ENCODE measurements at places on chromosomes 2 and 18.

DNA sequence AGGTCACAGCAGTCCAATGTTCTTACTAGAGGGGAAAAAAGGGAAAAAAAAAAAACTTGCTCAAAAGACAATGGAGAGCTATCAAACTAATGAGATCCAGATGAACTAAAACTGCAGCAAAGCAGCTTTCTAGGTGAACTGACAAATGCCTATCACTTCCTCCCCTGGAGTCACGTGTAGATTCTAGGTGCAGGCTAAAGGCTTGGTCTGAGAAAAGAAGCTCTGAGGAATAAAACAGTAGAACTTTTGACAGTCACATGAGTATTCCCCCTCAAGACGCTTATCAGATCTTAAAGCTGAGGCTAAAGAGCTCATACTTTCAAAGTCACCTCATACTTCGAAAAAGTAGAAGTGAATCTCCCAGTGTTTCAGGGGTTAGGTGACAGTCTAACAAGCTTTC, 42.3 kb downstream of the SMAD2 start:
- H3K4me3 ChIP-seq: no peak overlapping the region
- H3K27me3 ChIP-seq: no peaks in the 10 kb centered on the region
- DNase-seq: no peak
- H3K36me3 ChIP-seq: no peaks in the 10 kb centered on the region

GRCh38 chr2:3650140-3650920, 7.7 kb upstream of the ALLC start:
- no peak overlapping the region for H3K4me3 ChIP-seq
- H3K36me3 ChIP-seq: no peaks in the 10 kb centered on the region
- DNase-seq: no peak
- H3K27ac ChIP-seq: no peak overlapping the region

- no peaks in the 10 kb centered on the region for H3K27me3 ChIP-seq
- H3K4me1 ChIP-seq: no peaks in the 10 kb centered on the region
Measured at GRCh38 chr2:171889808-171890207, 4.2 kb downstream of the SLC25A12 start.

DNA sequence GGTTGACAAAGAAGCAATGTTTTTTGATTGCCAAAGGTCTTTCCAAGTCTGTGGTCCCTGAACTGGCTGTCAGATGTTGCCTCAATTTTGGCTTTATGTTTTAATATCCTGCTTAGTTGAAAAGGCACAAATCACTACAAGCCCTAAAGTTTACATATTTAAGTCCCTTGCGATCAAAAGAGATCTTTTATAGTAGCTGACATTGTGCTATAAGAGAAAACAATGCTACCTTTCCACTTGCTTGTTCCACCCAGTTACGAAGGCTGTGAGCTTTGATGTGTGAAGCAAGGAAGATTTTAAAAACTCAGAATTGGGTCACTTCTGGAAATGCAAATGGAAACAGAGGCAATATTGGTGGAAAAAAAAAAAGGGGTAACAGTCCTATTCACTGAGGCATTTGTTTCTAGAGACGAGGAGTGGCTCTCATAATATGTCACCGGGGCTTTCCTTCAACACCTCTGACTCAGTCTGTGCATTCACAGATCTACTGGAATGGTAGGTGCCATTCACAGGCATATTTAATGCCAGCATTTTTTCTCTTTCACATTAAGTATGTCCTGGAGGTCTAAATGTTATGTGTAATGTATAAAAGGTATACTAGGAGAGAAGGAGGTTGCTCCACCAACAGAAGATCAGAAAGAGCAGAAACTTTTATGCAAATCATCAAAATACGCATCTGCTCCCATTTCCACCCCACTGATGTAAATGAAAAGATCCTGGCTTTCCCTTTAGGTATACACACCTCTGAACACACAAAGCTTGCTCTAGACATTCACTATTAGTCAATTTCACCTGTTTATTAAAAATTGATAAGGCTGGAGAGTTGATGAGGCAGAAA, 91.8 kb downstream of the TGIF1 start:
- no peak overlapping the region for H3K4me3 ChIP-seq
- no peaks in the 10 kb centered on the region for H3K27me3 ChIP-seq
- no peak for DNase-seq
- peaks cover 4% of the 10 kb centered on the region for H3K4me1 ChIP-seq

All from heart right ventricle (tissue), 16 donors.